Right hindlimb (tissue), 1 donor: ENCODE measurements at places on chromosomes 1 and 21.

DNA sequence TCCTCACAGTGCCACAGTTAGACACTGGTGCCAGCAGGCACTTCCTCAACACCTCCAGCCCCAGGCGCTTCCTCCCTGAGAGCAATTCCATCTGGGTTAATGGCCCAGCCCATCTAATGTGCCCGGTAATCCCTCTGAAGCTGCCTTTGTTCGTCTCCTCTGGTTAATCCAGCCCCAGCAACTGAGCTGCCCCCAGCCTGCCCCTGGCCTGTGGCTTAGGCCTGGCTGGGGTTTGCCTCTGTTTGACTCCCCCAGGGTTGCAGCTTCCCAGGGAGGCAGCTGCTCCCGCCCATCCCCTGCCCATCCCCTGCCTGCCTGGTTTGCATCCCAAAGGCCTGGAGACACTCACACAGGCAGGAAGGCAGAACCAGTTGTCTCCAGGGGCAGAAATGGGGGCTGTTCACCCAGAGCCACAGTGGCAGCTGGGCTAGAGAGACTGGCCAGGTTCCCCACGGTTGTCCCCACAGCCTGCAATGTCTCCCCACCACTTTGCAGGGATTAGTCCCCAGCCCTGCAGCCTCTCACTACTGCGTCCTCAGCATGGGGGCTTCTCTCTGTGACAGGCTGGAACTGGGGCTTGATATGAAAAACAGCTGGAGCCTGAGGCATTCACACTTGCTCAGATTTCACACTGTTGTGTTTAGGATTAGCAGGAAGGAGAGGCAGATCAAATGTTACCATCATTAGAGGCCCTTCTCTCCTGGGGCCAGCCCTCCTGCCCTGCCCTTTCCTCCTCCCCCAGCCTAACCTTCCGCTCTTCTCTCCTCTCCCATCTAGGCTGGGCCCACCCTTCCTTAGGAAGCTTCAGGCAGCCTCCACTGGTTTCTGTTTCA is 120.2 kb downstream of the TLR5 start:
- DNase-seq = peak; percentile 79

DNA sequence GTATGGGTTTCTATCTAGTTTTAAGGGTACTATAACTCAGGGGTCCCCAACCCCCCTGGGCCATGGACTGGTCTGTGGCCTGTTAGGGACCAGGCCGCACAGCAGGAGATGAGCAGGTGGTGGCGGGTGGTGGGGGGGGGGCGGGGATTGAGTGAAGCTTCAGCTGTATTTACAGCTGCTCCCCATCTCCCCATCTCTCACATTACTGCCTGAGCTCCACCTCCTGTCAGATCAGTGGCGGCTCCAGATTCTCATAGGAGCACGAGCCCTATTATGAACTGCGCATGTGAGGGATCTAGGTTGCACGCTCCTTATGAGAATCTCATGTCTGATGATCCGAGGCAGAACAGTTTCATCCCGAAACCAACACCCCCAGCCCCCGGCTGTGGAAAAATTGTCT is 95.1 kb upstream of the SLC45A1 start:
- no peak for DNase-seq

GRCh38 chr1:236689713-236690569 is 3.6 kb downstream of the ACTN2 start:
- DNase-seq = no peak

GRCh38 chr1:46983166-46983829 is 40.2 kb upstream of the CYP4X1 start:
- no peak for DNase-seq

- no peak for DNase-seq
Measured at GRCh38 chr1:23692308-23692871, 784 bp downstream of the RPL11 start.

- DNase-seq = no peak
Measured at GRCh38 chr1:228140724-228141225, 696 bp downstream of the GUK1 start.

DNA sequence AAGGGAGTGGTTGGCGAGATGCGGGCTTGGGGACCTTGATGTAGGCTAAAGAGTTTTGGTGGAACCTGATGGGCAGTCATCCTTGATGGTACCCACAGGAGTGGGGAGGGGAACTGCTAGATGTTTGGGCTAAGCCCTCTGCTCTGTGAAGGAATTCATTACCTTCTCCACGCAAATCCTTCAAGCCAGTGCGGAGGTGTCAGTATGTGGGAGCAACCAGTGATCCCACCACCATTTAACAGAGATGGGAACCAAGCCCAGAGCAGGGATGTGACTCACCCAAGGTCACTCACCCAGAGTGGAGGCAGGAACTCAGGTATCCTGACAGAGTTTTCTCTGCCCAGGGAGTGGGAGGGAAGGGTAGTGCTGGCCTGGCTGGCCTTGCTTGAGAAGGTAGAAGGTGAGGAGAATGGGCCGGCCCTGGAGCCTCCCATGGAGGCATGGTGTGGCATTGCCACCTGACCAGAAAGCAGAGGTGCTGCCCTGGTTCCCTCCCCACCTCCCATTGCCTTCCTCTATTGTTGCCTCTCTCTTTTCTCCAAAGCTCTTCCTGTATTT is 51.2 kb upstream of the STUM start:
- DNase-seq = no peak

DNA sequence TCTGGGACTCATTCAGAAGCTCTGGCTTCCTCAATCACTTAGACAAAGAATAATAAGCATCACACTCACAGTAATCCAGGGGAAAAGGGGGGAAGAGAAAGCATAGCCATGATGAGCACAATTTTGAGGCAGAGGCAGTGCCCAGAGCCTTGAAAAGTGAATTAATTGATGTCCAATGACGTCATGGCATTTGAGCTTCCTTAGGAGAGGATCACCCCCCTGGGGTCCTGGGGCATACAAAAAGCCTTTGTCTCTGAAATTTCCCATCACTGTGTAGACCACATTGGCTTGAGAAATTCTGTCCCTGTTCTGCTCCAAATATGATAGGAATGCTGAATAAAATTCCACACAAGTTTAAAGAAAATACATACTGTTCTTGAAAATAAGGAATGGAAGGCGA is 84.3 kb upstream of the COA6 start:
- DNase-seq = no peak

GRCh38 chr1:241637604-241638003 is 2.6 kb downstream of the CHML start:
- no peak for DNase-seq

DNA sequence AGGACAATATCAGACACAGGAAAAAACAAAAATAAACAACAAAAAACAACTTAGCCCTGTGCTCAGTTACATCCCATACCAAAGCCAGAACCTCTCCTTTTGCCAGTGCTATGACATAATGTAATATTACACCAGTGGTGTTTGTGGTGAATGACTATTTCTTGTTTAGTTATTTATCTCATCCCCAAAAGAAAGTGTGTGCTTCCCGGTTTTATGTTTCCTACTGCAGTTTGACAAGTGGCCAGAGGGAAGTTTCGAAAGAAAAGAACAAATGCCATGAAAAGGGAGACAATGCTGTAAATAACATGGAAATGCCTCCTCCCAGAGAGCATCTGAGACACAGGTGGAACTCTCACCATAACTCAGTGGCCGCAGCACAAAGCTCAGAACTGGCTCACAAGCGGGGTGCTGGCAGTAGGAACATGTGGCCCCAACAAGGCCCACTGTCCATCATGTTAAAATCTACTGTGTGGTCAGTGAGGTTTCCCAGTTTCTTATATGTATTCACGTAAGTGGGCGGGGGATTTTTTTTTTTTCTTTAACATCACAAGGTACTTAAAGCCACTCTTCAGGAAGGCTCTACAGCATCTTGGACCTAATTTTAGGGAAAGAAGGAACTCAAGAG is 158.2 kb downstream of the BARHL2 start:
- no peak for DNase-seq

- DNase-seq = no peak
Measured at GRCh38 chr1:1764876-1765470, 13.3 kb downstream of the NADK start.

- DNase-seq = no peak
Measured at GRCh38 chr1:2107586-2108212, 57.5 kb downstream of the PRKCZ start.

- no peak for DNase-seq
Measured at GRCh38 chr1:20739225-20739624, 6.7 kb upstream of the SH2D5 start.

DNA sequence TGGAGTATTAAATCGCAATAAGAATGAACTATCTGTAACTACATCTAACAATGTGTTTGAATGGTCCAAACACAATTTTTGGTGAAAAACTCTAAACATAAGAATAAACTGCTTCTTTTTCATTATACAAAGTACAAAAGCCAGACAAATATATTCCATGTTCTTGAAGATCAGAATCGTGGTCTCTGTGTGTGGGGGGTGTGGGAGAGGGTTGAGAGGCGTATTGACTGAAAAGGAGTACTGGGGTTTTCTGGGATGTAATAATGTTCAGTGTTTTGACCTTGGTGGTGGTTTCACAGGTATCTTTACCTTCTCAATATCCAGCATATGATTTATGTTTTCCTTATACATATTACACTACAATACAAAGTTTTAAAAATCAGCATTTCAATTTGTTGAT is 764 bp upstream of the CFH start:
- DNase-seq = no peak

DNA sequence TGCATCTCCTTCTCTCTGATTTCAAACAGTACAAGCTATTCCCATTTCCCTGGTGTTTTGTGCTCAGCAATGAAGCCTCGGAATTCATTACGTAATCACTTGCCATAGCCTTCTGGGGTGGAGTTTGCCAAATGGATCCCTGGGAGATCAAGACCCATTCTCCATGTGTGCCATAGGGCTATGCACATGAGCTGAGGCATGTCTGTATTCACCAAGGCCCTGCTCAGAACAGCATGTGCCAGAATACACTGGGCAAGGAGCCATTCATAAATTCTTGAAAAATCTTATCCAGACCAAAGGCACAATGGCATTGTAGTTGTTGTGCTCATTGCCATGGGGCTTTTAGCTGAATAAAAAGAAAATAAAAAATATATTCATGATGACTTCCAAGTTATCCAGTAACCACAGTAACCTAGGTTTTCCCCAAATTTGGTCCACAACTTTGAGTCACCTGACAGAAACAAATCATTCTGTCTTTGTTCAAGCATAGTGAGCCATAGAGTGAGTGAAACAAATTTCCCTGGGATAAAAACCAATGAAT is 53.0 kb downstream of the CRB1 start:
- DNase-seq = peak; percentile 41

- no peak for DNase-seq
Measured at GRCh38 chr1:108644984-108645383, 15.9 kb downstream of the HENMT1 start.

GRCh38 chr21:22096314-22096713 is 1098.1 kb downstream of the NCAM2 start:
- no peak for DNase-seq

GRCh38 chr1:109309347-109309746 is 2.5 kb upstream of the MYBPHL start:
- no peak for DNase-seq

GRCh38 chr1:247841796-247842195 is at the start of gene OR11L1:
Gene OR11L1 (minus strand): TSS chr1:247841896. CDS start chr1:247841896, 0 bp downstream.
- DNase-seq = no peak

- DNase-seq = no peak
Measured at GRCh38 chr1:10187026-10187334, 23.4 kb upstream of the KIF1B start.

DNA sequence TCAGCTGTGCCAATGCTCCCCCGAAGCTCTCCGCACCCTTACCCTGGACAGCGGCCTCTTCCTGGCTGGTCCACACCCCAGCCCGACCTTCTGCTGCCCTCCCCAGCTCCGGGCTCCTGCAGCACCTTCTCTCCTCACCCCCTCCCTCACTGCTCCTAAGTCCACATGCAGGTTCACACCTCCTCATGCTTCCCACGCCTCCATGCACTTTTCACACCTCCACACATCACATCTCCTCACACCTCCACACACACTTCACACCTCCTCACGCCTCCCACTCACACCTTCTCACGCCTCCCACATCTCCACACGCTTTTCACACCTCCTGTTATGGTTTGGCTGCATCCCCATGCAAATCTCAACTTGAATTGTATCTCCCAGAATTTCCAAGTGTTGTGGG is 18.9 kb downstream of the GPR137B start:
- no peak for DNase-seq

DNA sequence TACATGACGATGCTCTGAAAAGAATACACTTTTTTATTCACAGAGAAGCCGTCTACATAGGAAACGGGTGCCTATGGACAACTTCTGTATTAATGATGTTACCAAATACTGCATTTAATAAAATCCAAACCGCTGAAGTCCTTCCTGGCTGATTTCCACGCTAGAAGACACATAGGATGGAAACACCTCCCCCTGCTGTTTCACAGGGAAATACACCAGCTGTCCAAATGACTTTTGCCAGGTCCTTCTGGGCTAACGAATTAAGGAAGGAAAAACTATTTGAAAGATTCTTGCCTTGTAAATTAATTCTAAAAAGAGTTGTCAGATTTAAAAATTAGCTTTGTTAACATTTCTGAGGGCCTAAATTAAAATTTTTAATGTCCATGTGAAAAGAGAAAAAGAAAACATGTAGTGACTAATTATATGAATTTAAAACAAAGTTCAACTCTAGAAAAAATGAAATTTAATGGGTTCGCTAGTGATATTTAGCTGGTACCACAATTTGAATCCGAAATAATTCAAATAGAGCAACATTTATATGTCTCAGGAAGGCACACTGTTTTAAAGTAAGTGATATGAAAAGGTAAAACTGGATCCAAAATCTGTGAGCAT is 146.0 kb downstream of the RERE start:
- DNase-seq = peak; percentile 56

DNA sequence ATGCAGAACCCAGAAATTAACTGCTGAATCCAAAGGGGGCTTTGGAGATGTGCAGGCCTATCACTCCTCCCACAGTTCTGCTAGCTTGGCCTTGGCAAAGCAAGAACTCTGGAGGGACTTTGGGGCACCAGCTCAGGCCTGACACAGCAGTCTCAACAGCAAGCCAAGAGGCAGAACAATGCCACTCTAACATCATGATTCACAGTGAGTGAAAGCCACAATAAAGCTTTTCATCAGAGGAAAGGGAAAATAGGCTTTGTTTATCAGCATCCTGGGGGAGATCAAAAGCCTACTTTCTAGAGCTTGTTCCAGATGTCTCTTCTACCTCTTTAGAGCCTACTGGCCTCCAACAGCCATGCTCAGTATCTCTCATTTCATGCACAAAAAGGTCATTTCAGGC is 283.4 kb downstream of the KCNH1 start:
- no peak for DNase-seq

DNA sequence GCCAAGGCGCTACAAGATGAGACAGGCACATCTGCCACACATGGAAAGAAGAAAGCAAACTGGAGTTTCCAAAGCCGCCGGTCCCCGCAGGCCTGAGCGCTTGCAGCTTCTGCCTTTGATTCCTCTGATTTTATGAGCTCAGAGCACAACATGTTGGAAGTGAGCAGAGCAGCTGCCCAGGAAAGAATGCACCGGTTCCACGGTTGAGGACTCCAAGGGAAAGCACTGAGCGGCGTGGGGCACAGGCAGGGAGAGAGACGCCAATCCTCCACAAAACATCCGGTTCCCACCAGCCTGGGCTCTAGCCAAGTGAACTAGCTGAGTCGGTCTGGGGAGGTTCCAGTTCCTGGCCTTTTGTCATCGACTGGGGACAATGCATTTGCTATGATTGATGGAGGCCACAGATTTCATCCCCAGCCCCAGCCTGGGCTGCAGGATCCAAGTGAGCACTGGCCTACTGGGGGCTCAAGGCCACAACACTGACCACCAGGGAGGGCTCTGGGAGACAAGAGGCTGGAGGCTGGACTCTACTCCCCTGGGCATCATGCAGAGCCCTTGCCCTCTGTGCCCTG is 253.1 kb upstream of the IRF2BP2 start:
- peak; percentile 89 for DNase-seq

- no peak for DNase-seq
Measured at GRCh38 chr1:52189898-52190480, 48.1 kb downstream of the ZFYVE9 start.

GRCh38 chr1:171460018-171460620 is 25.2 kb upstream of the PRRC2C start:
- DNase-seq = no peak

- DNase-seq = no peak
Measured at GRCh38 chr1:225462429-225462713, 34.5 kb upstream of the LBR start.
